ENCODE measurements at places on chromosomes 16 and 17. TPM values are rescaled to one million over a fixed set of nuclear protein-coding genes. Genes with fewer than 3 reads are reported as not detected.

GRCh38 chr17:76243826-76244679 lies 3.8 kb upstream of the RNF157 start:
- no peak for DNase-seq

DNA sequence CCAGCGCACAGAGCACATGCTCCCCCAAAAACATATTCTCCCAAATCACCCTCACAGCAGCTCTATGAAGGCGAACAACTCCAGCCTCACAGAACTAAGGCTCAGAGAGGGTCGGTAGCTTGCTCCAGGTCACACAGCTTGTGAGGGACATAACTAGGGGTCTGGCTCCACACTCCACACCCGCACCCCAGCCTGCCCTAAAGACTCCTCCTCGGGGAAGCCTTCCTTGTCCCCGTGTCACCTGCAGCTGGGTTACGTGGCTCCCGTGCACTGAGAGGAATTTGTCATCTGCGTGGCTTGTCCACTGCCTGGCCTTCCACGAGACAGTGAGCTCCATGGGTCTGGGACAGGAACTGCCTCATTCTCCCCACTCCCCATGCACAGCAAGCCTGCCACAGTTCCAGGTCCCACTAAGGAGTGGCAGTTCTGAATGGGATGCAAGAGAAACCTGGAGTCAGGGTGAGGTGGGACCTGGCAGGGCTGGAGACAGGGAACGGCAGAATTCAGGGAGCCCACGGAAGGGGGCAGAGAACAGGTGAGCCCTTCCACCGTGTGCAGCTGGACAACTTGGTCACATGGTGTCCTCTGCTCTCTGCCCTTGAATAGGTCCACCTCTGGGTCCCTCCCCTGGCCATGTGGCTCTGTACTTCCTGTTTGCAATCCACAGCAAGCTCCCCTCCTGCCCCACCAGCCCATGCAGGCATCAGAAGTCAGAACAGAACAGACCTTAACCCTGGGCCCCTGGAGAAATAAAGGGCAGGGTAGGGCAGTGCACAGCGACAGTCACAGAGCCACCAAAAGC lies 27.4 kb downstream of the TNFRSF13B start:
- DNase-seq: no peak

DNA sequence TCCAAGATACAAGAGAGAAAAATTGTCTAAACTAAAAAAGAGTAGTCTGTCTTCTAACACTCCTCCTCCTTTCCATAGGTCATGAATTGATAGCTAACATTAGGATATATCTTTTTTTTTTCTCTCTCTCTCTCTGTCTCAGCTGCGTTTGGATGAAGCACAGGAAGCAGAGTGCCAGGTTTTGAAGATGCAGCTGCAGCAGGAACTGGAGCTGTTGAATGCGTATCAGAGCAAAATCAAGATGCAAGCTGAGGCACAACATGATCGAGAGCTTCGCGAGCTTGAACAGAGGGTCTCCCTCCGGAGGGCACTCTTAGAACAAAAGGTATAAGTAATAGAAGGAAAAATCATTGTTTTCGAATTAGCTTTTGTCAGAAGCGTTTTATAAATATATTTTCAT lies 32.9 kb downstream of the ABHD15 start:
- DNase-seq: no peak

GRCh38 chr17:29475891-29476290 lies 85.7 kb downstream of the TAOK1 start:
- DNase-seq: no peak

DNA sequence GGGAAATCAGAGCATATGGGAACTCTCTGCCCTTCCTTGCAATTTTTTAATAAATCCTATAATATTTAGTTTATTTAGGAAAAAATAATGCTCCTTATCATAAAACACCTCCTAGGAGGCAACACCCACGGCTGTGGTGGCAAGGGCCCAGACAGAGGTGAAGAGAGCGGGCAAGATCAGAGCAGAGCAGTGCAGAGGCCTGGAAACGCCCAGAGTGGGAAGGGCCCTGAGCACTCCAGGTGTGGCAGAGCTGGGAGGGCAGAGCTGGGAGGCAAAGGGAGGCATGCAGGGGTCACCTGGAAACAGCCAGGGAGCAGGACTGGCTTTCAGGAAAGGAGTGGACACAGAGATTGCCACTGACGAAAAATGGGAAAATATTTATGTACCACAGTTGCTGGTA lies 17.3 kb downstream of the FBXO31 start:
- no peak for DNase-seq

ZNF469 gene
- 7.0 TPM for total RNA-seq

DHRS13 gene
- total RNA-seq: 8.3 TPM

KRTAP9-2 gene
- not detected for total RNA-seq

Data from fibroblast of the aortic adventitia (primary cell).